Fibroblast of upper back skin (primary cell): ENCODE measurements at places on chromosomes 7 and 10.

- DNase-seq, result peak; percentile 25
These were observed 25.7 kb downstream of the C7orf25 start for GRCh38 chr7:42886129-42886528.

DNA sequence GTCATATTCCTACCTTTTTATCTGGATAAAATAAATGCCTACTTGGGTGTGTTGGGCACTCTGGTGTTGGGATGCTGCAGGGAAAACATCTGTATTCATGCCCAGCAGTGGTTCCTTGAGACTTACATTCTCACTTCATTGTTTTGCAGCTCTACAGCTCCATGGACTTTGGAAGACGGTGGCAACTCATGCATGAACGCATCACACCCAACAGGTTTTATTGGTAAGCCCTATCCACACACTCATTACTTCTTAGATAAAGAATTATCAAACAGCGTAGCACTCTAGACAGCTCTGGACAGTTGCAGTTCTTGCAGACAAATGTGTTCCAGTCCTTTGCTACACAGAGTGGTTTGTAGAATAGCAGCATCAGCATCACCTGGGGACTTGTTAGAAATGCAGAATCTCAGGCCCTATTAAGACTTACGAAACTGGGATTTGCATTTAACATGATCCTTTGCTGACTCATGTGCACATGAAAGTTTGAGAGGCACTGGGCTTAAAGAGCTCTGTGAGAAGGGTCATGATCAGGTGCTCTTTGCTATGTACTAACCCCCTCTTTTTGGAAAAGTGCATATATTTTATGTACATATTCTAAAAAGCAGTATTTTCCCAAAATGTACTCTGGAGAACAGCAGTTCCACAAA is 401.9 kb downstream of the SORCS3 start:
- DNase-seq, result no peak

DNA sequence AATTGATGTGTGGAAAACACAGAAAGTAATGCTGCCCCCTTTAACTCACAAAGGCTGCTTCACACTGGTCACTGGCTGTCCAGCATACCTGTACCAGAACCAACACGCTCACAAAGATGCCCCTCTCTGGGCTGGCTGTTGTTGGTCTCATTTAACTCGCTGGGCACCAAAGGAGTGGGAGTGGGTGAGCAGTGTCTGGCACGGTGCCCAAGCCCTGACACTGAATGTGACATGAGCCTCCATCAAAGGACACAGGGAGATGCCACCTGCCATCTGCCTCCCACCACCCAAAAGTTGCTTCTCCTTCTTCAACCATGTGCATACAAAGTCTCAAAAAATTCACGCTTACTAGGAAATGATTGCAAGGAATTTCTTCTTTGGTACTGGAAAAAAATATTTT is 86.8 kb downstream of the FGFR2 start:
- DNase-seq, result no peak

DNA sequence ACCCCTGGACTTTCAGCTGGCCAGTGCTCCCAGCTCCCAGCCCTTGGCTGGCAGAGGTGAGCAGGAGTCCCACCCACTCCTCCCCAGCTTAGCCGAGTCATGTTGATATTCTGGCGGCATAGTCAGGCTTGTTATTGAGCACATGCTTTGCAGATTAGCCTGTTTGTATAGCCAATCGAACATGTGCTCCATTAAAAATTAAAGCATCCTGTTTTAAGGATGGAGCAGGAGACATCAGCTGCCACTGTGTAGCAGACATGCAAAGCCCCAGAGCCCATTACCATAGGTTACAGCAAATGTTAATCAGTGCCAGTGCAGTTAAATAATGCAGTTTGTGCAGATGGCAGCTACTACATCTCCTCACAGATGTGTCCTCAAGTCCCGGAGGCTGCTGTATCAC is 574.6 kb upstream of the GALNT17 start:
- DNase-seq, result no peak

GRCh38 chr10:35792291-35792690 is 150.2 kb upstream of the FZD8 start:
- DNase-seq, result peak; percentile 23

- DNase-seq, result peak; percentile 34
These were observed 76.0 kb upstream of the ARMC3 start for GRCh38 chr10:22851865-22852239.

GRCh38 chr10:113921561-113922370 is 67.3 kb downstream of the NHLRC2 start:
- no peak for DNase-seq

DNA sequence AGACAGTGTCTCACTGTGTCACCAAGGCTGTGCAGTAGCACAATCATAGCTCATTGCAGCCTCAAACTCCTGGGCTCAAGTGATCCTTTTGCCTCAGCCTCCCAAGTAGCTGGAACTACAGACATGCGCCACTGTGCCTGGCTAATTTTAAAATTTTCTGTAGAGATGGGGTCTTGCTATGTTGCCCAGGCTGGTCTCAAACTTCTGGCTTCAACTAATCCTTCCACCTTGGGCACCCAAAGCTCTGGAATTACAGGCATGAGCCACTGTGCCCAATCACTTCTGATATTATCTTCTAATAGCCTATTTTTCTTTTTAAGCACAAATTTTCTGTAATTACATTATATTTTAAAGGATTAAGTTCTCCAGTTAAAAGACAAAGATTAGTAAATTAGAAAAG is 42.6 kb upstream of the ZC3HAV1 start:
- DNase-seq, result no peak

GRCh38 chr7:78605119-78605518 is 806.5 kb downstream of the PHTF2 start:
- peak; percentile 10 for DNase-seq

GRCh38 chr7:55092975-55093373 is 74.2 kb downstream of the EGFR start:
- no peak for DNase-seq

- no peak for DNase-seq
These were observed 9.7 kb upstream of the SLC16A9 start for GRCh38 chr10:59719374-59719773.

GRCh38 chr7:130758429-130759056 is 24.5 kb upstream of the KLF14 start:
- DNase-seq, result peak; percentile 55

DNA sequence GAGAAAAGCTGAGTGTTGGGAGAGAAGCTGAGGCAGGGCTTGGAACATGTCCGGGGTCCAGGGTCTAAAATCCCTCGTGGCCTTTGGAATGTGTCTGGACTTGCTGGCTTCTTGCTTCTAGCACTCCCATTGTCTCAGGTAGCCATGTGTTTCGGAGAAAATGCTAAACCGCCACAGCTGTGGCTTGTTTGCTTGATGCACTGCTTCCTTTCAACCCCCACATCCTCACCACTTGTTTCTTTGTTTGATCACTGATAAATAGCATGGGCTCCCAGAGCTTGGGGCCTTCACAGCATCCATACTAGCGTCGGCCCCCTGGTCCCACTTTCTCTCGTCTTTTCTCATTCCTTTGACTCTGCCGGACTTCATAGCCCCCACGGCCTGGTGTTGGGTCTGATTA is 102.7 kb downstream of the ANKRD26 start:
- DNase-seq, result no peak

- no peak for DNase-seq
These were observed 44.1 kb downstream of the SGMS1 start for GRCh38 chr10:50579491-50580261.

DNA sequence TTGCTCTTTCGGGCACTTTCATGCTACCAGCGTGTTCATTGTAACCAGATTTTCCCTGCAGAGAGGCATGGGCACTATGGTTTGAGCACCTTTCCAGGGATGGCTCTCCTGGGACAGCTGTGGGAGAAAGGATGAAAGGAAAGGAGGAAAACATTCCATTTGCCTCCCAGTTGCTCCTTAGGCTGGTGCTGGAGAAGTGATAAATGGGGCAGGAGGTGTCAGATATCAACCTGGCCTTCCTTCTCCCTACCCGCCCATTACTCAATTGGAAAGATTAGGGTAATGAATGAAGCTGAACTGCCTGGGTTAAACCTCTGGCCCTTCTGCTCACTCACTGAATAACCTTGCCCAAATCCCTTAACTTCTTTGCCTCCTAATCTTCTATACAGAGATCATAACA is 228.4 kb downstream of the PLXNA4 start:
- no peak for DNase-seq

- no peak for DNase-seq
These were observed 21.9 kb upstream of the KCNK18 start for GRCh38 chr10:117175215-117175900.

DNA sequence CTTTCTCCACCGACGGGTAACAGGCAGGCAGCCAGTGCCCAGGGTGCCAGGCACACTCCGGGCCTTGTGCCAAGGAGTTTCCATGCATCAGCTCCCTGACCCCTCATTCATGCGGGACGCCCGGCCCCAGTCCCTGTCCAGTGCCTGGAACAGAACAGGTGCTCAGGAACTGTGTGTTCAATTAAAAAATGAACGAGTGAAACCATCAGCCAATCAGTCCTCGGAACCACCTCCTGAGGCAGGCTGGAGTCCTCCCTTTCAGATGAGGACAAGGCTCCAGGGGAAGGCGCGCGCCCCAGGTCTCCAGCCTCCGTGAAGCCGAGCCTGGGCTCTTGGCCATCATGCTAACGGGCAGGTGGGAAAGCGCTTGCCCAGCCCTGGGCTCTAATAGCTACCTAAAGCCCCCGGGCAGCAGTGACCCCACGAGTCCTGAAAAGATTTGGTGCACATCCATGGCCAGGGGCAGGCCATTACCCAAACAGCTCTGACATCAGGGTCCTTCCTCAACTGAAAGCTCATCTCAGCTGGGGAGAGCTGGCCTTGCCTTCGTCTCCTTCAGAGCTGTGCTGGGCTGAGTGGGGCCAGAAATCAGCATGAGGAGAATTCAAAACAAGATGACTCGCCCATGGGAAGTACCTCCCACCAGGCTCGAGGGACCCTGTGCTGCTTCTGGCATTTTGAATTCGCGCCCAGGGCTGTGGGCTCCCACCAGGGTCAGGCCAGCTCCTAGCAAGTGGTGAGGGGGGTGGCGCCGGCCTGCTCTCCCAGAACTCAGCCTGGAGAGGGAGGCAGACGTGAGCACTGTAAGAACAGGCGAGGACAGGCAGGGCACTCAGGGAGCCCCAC is 200.5 kb downstream of the MAD1L1 start:
- DNase-seq, result peak; percentile 58

- DNase-seq, result no peak
These were observed 1234.0 kb downstream of the SORCS3 start for GRCh38 chr10:105875050-105875449.

DNA sequence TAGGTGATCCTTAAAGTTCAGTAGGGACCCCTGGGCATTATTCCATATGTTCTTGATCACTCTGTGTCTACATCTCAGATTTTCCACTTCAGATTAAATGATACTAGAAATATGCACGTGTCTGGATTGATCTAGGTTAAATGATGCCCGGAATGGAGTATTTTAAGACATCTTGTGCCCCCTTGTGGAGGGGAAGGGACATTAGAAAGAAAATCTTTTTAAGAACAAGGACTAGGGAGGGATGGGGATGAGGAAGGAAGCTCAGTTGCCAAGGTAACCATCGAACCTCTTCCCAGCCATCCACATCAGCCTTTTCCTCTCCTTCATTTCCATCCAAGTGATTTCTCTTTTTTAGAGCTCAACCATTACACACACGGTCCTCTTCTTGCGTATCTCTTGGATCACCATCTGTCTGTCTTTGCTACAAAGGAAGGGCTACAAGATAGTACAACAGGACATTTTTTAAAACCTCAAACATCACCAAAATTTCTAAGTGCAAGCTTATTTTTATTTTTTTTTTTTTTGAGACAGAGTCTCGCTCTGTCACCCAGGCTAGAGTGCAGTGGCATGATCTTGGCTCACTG is 40.5 kb downstream of the PRSS2 start:
- peak; percentile 62 for DNase-seq

GRCh38 chr7:17786314-17786852 is 153.9 kb downstream of the SNX13 start:
- DNase-seq, result no peak

GRCh38 chr10:92419740-92420545 is 129.0 kb downstream of the MARCHF5 start:
- peak; percentile 34 for DNase-seq

DNA sequence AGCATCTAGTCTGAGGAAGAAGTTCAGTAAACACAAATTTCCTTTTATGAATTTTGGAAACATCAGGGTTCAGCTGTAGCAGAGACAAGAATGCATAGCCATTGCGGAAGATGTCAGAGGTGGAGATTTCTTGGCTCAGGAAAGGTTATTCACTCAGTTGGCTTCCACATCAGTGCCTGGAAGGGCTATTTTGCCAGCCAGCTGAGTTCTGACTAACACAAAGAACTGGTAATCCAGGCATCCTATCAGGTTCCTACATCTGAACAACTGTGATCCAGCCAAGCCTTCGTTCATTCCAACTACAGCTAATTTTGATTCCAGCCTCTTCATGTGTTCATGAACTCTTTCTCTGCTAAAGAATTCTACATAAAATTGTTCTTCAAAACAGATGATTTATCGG is 965.6 kb downstream of the XPNPEP1 start:
- DNase-seq, result no peak

GRCh38 chr10:24272374-24272773 is 63.4 kb downstream of the KIAA1217 start:
- DNase-seq, result peak; percentile 80

- peak; percentile 22 for DNase-seq
These were observed 17.3 kb downstream of the TLL2 start for GRCh38 chr10:96496281-96496925.

GRCh38 chr7:103867874-103868273 is 121.6 kb downstream of the RELN start:
- DNase-seq, result no peak
